ENCODE measurements at places on chromosomes 5 and 9.

DNA sequence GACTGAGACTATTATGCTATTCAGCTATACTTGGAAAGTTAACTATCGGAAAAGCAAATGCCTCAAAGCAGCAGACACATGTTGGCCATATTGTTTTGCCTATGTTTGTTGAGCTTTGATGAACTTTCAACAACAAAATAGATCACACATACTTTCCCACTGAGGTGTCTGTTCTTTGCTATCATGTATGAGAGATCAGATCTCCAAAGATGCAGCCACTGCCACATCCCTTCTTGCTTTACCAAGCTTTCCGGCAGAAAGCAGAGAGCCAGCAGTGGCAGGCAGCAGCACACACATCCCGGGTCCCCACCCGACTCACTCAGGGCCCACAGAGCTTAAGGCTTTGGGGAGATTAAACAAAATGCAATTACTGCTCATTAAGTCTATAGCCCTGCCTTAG lies 18.8 kb downstream of the ZBTB5 start:
- DNase-seq = no peak

- DNase-seq = no peak
These were observed 137.9 kb downstream of the KIAA0825 start for GRCh38 chr5:94480486-94480885.

DNA sequence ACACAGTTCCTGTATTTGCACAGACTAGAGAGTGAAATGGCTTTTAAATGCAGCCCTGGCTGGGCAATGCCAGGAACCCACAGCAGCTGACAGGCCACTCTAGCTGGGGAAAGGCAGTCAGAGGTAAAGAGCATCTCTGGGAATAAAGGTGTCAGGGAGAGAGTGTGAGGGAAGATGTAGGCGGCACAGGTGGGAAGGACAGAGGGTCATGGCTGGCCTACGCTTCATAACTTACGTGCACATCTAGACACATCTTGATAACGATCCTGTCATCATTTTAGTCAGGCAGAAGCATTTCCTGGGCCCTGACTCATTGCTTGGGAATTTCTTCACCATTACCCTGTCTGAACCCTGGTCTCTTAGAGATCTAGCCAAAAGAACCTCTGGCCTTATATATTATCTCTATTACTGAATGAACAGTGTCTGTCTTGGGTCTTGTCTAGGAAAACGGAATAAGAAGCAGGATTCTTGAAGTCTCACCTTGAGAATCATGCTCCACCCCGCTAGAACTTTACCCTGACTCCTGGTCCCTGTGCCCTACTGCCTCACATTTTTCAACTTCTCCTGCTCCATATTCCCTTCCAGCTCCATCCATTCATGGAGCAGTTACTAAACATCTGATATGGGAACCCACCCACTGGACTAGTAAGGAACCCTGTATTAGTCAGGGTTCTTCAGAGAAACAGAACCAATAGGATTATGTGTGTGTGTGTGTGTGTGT lies 106.4 kb upstream of the ELL2 start:
- DNase-seq = no peak

DNA sequence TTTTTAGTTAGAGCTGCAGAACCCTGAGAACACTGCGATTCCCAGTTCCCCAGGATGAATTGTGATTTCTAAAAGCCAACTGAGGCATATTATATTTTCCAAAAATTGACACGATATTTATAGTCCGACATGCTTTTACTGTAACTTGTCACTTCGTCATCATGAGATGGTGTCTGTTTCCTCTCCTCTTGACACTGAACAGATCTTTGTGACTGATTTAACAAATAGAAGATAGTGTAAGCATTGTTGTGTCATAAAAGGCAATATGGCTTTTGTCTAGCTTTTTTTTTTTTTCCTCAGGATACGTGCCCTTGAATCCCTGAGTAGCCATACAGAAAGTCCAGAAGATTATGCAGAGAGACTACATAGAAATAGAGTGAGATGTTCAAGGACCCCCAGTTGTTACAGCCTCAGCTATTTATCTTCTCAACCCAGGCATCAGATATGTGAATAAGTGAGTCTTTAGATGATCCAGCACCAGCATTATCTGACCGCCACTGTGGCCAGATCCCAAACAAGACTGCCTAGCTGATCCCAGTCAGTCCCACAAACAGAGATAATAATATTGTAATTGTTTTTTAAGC lies 27.8 kb upstream of the CCL21 start:
- DNase-seq = no peak

DNA sequence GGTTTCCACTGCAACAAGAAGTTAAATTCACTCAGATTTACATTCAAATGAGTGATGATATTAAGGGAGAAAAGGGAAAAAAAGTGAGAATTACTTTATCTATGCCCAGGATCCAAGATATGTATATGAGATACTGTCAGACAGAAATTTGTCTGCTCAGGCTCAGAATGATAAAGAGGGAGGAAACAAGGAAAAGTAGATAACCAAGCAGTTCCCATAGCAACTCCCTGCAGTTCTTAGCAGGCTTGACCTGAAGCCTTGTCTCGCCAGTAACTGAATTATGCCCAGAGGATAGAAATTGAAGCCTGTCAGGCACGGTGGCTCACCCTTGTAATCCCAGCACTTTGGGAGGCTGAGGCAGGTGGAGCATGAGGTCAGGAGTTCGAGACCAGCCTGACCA lies 304.4 kb downstream of the TLE1 start:
- DNase-seq = no peak

DNA sequence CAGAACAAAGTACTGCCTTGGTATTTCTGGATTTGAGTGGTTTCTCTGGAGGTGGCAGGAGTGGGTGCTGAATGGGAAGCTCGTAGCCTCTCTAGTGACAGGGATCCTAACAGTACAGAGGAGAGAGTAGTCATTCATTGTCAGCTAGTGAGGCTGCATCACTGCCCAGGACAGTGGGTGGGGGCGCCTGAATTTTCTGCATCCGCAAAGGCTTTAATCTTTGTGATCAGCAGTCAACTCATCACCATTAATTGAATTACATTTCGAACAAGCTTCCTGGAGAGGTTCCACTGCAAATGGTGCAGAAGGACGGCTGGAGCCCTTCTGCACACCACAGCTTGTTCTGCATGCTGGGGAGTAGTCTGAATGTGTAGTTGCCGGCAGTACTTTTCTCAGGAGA lies 77.5 kb downstream of the HSPA4 start:
- no peak for DNase-seq

DNA sequence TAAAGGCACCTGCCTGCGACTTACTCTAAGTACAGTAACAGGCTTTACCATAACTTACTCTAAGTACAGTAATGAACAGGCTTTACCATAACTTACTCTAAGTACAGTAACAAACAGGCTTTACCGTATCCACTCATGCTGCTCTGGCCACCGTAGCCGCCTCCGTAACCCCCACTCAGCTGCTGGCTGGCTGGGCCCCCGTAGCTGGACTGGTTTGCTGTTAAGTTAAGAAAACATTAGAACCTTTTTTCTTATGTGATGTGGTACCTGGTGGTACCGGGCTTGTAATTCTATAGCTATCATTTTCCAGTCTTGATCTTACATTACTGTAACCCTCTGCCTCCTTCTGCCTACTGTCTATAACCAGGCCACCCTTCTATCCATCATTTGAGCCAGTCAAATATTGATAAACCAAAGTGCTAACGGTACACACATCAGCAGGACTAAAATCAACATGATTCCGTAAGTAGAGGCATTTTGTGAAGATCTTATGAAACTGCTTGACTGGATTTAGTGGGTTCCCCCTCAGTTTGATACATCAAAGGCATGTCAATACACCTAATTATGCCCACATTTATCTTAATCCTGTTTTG lies 7.4 kb downstream of the HNRNPH1 start:
- DNase-seq = no peak
